ENCODE measurements at places on chromosomes 3 and 15. TPM values are rescaled to one million over a fixed set of nuclear protein-coding genes. Genes with fewer than 3 reads are reported as not detected.

Gene ACSBG1
- polyA plus RNA-seq: 0.48 TPM

- peak; percentile 56 for DNase-seq
Measured at GRCh38 chr3:49877716-49878115, 8.0 kb upstream of the CAMKV start.

DNA sequence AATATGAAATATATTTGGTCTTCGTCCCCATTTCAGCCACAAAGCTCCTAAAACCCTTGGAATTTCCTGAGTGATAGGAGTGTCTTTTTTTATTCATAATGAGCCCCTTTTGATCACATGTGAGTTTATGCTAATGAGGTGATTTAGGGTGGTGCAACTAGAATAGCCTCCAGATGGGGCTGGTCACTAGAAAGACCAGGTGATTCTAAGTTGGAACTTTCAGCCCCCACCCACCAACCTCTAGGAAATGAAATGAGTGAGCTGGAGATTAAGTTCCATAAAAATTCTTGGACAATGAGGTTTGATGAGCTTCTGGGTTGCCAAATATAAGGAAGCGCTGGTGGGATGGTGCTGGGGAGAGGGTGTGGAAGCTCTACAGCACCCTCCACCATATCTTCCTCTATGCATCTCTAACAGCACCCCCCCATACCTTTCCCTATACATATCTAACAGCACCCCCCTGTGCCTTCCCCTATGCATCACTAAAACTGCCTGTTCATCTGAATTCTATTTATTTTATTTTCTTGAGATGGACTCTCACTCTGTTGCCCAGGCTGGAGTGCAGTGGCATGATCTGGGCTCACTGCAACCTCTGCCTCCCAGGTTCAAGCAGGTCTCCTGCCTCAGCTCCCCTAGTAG lies 2.1 kb upstream of the SMCO1 start:
- DNase-seq: no peak

Gene NOX5
- polyA plus RNA-seq: 0.35 TPM

GRCh38 chr3:159147813-159148212 lies 346.0 kb downstream of the MFSD1 start:
- DNase-seq: no peak

DNA sequence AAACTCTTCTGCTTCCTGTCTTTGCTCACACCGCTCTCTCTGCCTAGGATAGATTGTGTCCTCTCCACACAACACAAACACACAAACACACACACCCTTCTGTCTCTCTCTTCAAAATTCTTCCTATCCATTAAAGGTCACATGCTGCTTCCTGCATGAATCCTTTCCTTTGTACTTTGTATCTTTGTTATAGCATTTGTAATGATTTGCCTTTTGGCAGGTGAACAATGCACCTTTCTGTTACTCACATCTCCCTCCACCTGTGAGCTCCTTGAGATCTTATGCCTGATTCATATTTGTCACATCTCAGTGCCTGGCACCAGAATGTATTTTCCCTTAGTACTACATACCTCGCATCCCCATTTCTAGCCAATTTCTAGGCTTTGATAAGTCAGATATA lies 251.4 kb upstream of the UMPS start:
- DNase-seq: no peak

GRCh38 chr3:57939775-57940174 lies 68.4 kb upstream of the FLNB start:
- no peak for DNase-seq

Gene UMPS
- 40.3 TPM for polyA plus RNA-seq

DNA sequence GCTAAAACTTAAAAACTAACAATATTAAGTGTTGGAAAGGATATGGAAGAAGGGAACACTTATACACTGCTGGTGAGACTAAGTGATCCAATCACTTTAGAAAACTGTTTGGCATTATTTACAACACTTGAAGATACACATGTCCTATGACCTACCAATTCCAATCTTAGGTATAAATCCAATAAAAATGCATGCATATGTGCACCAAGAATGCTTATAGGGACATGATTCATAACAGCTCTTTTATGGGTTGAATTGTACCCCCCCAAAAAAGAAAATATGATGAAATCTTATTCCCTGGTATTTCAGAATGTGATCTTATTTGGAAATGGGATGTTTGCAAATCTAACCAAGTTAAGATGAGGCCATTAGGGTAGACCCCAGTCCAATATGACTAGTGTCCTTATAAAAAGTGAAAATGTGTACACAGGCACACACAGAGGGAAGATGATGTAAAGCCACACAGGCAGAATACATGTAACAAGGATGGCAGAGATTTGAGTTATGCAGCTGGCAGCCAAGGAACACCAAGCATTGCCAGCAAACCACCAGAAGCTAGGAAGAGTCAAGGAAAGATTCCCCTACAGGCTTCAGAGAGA lies 15.3 kb downstream of the CCR8 start:
- DNase-seq: no peak

Gene CACNA1D
- 65.9 TPM for polyA plus RNA-seq

GRCh38 chr3:127237835-127238234 lies 44.9 kb downstream of the PRR23E start:
- DNase-seq: no peak

DNA sequence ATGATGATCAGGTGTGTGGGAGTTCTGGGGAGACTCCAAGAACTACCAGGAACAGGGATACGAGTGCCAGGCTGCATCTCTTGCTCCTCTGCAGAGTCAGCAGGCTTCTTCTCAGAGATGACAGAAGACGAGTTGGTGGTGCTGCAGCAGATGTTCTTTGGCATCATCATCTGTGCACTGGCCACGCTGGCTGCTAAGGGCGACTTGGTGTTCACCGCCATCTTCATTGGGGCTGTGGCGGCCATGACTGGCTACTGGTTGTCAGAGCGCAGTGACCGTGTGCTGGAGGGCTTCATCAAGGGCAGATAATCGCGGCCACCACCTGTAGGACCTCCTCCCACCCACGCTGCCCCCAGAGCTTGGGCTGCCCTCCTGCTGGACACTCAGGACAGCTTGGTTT lies 7.9 kb downstream of the PRRT3 start:
- no peak for DNase-seq

DNA sequence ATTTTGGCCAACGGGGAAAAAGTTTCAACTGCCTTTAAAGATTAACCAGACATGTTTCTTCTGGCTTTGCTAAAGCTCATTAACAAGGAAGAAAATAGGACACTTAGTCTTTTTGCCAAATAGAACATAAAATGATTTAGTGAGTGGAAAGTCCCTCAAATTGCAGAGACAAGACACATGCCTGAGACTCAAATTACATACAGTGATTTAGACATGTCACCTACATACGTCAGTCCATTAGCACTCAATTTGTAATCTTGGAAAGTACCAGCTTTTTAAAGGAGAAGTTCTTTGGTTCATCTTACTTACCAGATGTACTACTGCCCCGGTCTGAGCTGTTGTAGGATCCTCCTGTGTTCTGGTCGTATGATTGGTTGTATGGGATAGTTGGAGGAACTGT lies 1134.2 kb downstream of the ROBO1 start:
- DNase-seq: no peak

Gene KNG1
- 0.70 TPM for polyA plus RNA-seq

Gene HYAL2
- polyA plus RNA-seq: 96.7 TPM

Gene DAZL
- polyA plus RNA-seq: not detected

DNA sequence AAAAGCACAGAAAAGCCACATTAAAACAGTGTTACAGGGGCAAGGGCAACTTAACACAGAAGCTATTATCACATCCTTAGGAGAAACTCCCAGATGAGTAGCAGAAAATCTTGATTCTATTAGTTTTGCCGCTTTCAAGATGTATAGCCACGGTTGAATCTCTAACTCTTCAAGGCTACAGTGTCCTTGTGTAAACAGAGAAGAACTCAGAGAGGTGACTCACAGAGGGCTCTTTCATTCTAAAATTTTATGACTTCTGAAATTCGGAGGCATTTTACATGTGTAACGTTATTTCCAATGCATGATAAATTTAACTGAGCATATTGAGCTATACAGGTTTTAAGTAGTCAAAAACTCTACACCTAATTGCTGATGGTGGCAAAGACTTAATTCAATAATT lies 846.6 kb downstream of the GBE1 start:
- no peak for DNase-seq

DNA sequence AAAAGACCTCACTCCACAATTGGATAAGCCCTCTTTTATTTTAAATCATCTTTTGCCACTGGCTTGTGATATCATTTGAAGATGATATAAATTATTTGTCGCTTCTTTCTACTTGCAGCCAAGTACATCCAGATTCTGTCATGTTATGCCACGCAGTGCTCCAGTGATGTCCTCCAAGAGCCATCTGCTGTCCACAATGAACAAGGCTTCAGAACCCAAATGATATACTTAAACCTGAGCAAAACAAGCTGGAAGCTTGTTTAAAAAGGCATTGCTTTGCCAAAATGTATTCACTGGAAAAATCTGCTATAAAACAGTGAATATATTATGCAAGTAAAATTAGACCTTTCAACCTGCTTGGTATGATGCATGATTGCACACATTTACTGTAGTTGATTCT lies 58.8 kb upstream of the ARL6 start:
- DNase-seq: peak; percentile 26

DNA sequence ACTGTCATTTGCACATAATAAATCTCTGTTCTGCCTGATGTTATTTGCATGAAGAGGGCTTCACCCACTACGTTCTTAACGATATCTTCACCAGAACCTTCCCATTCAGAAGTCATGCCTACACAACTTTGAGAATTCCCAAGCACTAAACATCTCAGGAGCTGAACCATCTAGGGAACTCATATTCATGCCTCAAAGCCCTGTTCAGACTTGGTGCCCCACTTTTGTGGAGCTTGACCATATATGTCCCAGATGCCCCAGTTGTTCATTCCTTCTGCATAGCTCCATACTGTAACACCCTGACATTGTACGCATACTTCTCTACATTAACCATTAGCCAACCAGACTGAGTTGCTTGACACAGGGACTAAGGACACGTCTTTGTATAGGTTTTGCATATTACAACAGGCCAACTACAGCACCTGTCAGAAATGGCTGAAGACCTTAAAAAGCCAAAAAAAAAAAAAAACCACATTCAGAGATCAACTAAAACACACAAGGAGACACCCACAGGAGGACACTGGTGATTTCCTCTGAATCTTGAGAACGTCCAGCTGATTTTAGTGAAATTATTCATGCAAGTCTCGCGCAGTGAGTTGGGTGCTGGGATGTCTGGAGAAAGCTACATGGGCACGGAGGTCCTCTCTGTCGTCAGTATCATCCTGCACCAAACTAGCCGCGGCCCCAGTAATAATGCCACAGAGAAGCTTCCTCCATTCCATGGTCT lies 141.4 kb downstream of the FOXP1 start:
- DNase-seq: no peak

- DNase-seq: no peak
Measured at GRCh38 chr3:186095561-186096081, 13.3 kb downstream of the ETV5 start.

DNA sequence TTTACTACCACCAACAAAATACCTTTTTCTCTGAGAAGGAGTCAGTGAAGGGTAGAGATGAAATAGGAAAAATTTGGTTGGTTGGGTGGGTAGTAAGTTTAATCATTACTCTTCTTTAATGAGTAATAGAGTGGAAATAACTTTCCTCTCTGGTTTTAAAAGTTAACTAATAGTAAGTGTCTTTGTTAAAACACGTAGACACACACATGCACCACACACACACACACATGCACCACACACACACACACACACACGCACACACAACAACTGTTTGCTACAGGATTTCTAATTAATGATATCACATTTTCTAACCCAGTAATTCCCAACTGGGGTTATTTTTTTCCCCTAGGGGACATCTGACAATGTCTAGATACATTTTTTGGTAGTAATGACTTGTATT lies 84.1 kb downstream of the CHL1 start:
- no peak for DNase-seq

Gene MESP2
- 0.14 TPM for polyA plus RNA-seq

- no peak for DNase-seq
Measured at GRCh38 chr3:71432044-71432975, 151.2 kb downstream of the FOXP1 start.
